Central memory CD8-positive, alpha-beta T cell (primary cell): ENCODE measurements at places on chromosomes 3 and 15.

DNA sequence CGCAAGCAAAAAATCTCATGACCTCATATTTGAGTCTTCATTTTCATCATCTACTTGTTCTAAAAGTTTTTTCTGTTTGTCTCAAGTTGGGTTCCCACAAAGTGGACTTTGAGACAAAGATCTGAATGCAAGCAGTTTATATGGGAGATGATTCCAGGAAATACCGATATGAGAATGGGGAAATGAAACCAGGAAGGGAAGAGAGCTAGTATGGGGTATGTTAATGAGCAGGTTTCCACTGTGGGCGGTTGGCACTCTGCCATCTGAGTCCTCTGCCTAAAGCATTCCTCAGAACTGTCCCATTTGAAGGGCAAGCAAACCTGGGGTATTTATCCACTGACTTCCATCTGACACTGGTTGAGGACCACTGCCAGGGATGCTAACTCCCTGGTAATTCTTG lies 8.8 kb downstream of the ADPRH start:
- H3K36me3 ChIP-seq: peaks cover 4% of the 10 kb centered on the region
- peaks cover 2% of the 10 kb centered on the region for H3K27me3 ChIP-seq
- no peaks in the 10 kb centered on the region for H3K4me1 ChIP-seq

- peaks cover 88% of the 10 kb centered on the region for H3K27me3 ChIP-seq
- no peak overlapping the region for H3K4me3 ChIP-seq
- no peaks in the 10 kb centered on the region for H3K4me1 ChIP-seq
- DNase-seq: no peak
- no peak overlapping the region for H3K27ac ChIP-seq
- no peaks in the 10 kb centered on the region for H3K36me3 ChIP-seq
These were observed 74.2 kb downstream of the ZNF621 start for GRCh38 chr3:40598962-40599361.

GRCh38 chr3:87167628-87168456 lies 59.3 kb upstream of the CHMP2B start:
- H3K4me3 ChIP-seq: no peak overlapping the region
- H3K27me3 ChIP-seq: peaks cover 9% of the 10 kb centered on the region
- no peak overlapping the region for H3K27ac ChIP-seq
- no peak for DNase-seq
- H3K4me1 ChIP-seq: peaks cover 5% of the 10 kb centered on the region

DNA sequence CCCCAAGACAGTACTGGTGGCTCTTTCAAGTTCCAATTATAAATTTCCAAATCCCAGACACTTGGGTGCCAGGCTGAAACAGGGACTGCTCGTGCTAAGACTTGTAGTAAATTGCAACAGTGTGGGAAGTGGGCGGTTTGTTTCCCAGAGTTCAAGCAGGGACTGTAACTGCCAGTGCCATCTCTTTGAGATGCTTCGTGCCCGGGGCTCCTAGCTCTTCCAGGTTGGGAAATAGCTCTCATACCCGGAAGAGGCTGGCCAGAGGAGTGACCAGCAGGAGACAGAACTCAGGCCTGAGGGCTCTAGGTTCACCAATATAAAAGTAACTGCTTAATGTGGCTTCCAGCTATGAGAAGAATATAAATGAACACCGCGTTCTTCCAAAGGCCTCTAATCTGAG lies 54.0 kb upstream of the NEO1 start:
- H3K4me1 ChIP-seq: no peaks in the 10 kb centered on the region
- peaks cover 1% of the 10 kb centered on the region for H3K36me3 ChIP-seq
- H3K27ac ChIP-seq: no peak overlapping the region
- H3K27me3 ChIP-seq: peaks cover 34% of the 10 kb centered on the region

- no peak overlapping the region for H3K27ac ChIP-seq
- peaks cover 8% of the 10 kb centered on the region for H3K4me1 ChIP-seq
- DNase-seq: no peak
- H3K4me3 ChIP-seq: no peak overlapping the region
- peaks cover 11% of the 10 kb centered on the region for H3K27me3 ChIP-seq
These were observed 72.8 kb upstream of the ZNF280D start for GRCh38 chr15:56806148-56806536.

GRCh38 chr3:151008699-151009098 lies 36.2 kb upstream of the CLRN1 start:
- no peaks in the 10 kb centered on the region for H3K4me1 ChIP-seq
- H3K27me3 ChIP-seq: peaks cover 27% of the 10 kb centered on the region
- peaks cover 2% of the 10 kb centered on the region for H3K36me3 ChIP-seq
- no peak overlapping the region for H3K27ac ChIP-seq
- no peak overlapping the region for H3K4me3 ChIP-seq
- no peak for DNase-seq

DNA sequence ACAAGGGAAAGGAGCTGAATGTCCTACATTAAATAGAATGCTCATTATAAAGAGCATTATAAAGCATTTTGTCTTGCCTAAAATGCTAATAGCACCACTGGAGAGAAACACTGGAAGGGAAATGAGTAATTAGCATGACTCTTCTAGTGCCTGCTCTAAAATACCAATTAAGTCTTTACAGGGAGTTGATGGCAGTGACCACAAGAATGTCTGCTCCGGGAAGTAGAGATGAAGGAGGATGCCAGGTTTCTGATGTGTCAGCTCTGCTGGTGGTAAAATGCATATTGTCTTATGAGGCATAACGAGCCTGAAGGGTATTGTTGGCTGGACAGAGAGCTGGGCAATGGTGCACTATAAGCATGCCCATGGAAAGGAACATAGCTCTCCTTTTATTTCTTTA lies 49.5 kb downstream of the MYLK start:
- H3K4me1 ChIP-seq: no peaks in the 10 kb centered on the region
- H3K27ac ChIP-seq: no peak overlapping the region
- H3K4me3 ChIP-seq: no peak overlapping the region
- no peak for DNase-seq
- H3K36me3 ChIP-seq: no peaks in the 10 kb centered on the region

DNA sequence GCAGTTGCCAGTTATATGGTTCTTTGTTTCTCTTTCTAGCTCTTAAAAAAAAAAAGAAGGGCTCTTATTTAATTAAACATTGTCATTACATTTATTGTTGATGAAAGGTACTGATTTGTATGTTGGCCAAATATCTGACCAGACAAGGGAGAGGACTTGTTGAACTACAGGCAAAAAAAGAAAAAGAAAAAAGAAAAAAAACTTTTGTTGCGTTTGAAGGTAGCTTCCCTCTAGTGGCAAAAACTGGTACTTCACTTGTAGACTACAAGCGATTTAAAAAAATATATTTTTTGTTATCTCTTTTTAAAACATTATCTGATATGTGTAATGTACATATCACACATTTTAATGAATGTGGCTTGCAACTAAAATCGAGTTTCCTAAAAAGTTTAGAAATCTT lies 280.6 kb downstream of the ROBO2 start:
- no peak overlapping the region for H3K27ac ChIP-seq
- H3K4me3 ChIP-seq: no peak overlapping the region
- H3K36me3 ChIP-seq: no peaks in the 10 kb centered on the region
- DNase-seq: no peak
- no peaks in the 10 kb centered on the region for H3K4me1 ChIP-seq
- H3K27me3 ChIP-seq: no peaks in the 10 kb centered on the region

DNA sequence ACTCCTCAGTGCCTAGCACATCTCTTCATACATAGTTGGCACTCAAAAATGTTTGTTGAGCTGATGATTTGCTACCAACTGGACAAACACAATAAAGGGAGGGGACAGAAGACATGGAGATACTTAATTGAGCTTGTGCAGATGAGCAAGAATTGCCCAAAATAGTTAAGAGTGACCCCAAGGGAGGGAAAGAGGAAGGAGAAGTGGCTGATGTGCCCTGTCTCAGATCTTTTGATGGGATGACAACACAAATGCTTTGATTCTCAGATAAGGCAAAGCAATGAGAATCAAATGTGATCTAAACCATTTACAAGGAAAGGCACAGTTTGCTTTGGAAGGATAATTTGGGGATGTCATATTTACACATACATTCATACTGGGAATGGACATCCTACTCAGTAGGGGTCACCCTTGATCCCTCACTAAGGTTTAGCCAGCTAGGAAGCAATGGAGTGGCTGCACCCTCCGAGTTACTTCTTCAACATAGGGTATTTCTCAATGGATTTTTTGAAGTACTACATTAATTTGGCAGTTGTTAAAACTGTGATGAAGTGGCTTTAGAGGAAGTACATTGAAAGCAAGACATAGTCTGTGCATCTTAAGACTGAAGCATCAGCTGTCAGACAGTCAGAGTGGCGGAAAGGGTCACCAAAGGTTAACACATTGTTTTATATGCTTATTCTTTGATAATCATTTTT lies 21.9 kb upstream of the SSR3 start:
- H3K27ac ChIP-seq: no peak overlapping the region
- no peak overlapping the region for H3K4me3 ChIP-seq
- no peaks in the 10 kb centered on the region for H3K36me3 ChIP-seq
- H3K27me3 ChIP-seq: peaks cover 36% of the 10 kb centered on the region

- no peak overlapping the region for H3K27ac ChIP-seq
- no peak overlapping the region for H3K4me3 ChIP-seq
- peaks cover 14% of the 10 kb centered on the region for H3K36me3 ChIP-seq
- peaks cover 4% of the 10 kb centered on the region for H3K4me1 ChIP-seq
- H3K27me3 ChIP-seq: no peaks in the 10 kb centered on the region
These were observed 233.5 kb upstream of the ST8SIA2 start for GRCh38 chr15:92159906-92160841.

DNA sequence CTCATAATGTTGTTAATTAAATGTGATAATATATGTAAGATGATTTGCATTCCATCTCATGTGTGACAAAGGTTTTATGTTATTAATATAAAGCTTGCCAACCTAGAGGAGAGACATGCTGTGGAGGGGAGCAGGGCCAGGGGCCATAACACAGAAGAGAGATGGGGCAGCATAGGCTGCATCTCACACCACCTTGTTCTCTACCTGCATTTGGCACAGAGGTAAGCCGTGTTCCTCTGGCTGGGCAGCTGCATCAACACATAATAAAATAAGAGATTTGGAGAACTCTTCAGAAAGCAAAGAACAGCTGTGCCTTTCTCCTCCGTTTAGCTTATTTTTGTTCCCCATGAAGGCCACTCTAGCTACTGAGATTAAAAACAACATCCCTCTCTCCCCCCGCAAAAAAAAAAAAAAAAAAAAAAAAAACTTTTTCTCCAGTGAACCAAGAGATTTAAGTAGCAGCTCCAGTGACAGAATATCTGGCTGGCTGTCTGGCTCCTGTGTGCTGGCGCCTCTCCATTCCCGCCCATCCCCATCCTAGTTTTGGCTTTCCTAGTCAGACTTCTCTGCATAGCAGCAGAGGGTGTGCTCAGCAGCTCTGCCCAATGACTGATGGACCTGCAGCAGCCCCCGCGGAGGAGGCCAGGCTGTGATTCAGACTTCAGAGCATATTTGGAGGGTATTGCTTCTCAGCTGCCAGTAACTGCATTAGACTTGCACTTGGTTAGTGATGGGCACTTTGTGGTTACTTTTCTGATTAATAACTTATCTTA lies 52.2 kb upstream of the STXBP5L start:
- H3K4me3 ChIP-seq: no peak overlapping the region
- no peak for DNase-seq
- no peaks in the 10 kb centered on the region for H3K36me3 ChIP-seq
- no peaks in the 10 kb centered on the region for H3K4me1 ChIP-seq
- H3K27me3 ChIP-seq: peaks cover 27% of the 10 kb centered on the region

GRCh38 chr15:74398183-74398582 lies 30.7 kb upstream of the CYP11A1 start:
- H3K36me3 ChIP-seq: no peaks in the 10 kb centered on the region
- no peaks in the 10 kb centered on the region for H3K27me3 ChIP-seq
- H3K4me3 ChIP-seq: peak overlapping the region; percentile 34
- H3K27ac ChIP-seq: peak overlapping the region; percentile 38
- no peak for DNase-seq

DNA sequence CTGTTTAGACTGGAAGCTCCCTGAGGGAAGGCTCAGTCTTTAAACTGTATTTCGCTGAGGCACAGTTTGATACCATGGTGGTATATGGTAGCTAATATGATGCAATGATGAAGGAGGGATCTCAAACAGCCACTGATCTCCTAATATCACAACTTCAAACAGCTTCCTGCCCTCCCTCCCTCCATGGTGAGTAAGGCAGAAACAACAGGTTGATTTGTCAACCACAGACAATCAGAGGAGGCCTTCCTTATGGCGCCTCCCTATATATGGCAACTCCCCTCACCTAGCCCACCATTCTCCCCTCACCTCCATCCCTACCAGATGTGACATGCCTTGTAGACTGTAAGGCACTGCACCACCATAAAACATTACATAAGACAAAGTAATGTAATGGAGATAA lies 316.5 kb upstream of the ICE2 start:
- H3K27ac ChIP-seq: peak overlapping the region; percentile 39
- H3K4me1 ChIP-seq: peaks cover 46% of the 10 kb centered on the region
- H3K4me3 ChIP-seq: peak overlapping the region; percentile 12
- H3K36me3 ChIP-seq: no peaks in the 10 kb centered on the region
- DNase-seq: no peak
- H3K27me3 ChIP-seq: no peaks in the 10 kb centered on the region

DNA sequence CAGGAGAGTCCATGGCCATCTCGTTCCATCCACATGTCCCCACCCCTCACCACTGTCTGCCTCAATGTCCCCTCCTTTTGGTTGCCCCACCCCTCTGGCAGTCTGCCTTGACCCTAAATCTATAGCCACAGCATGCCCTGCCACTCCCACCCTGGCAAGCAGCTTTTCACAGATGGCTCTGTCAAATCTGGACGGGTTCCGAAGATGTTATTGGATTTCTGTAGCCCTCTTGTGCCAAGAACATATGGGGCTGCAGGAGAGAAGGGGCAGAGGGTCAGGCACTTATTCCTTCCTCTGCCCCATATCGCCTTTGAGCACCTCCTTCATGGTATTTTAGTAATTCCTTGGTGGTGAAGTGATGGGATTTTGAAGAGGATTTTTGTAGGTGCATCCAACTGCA lies 57.1 kb downstream of the EPHB1 start:
- no peaks in the 10 kb centered on the region for H3K27me3 ChIP-seq
- no peak overlapping the region for H3K4me3 ChIP-seq
- no peaks in the 10 kb centered on the region for H3K4me1 ChIP-seq
- no peaks in the 10 kb centered on the region for H3K36me3 ChIP-seq
- no peak overlapping the region for H3K27ac ChIP-seq

DNA sequence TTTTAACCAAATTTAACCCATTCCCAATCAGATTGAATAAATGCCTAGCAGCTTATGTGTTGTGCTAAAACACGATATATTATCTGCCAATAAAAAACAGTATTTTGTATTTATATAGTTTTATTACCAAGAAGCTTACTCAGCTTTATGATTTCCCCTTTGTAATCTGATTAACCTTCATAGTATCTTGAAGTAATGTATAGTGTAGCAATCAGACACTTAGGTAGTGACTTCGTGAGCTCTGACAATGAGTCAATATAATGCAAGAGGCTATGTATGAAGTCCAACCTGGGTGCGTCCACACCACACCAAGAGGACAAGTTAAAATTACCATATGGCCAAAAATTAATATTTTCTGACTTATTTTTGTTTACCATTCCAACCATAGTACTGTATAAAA lies 2.1 kb upstream of the CNBP start:
- H3K4me1 ChIP-seq: peaks cover 28% of the 10 kb centered on the region
- H3K4me3 ChIP-seq: no peak overlapping the region
- no peak for DNase-seq
- no peak overlapping the region for H3K27ac ChIP-seq

GRCh38 chr15:63971904-63972303 lies 74.4 kb downstream of the DAPK2 start:
- DNase-seq: no peak
- H3K27me3 ChIP-seq: no peaks in the 10 kb centered on the region
- H3K27ac ChIP-seq: peak overlapping the region; percentile 92
- H3K4me3 ChIP-seq: no peak overlapping the region
- peaks cover 42% of the 10 kb centered on the region for H3K4me1 ChIP-seq
